ENCODE measurements at places on chromosomes 6 and 20. TPM values are rescaled to one million over a fixed set of nuclear protein-coding genes. Genes with fewer than 3 reads are reported as not detected.

The NEU1 gene
- 35.1 TPM for total RNA-seq

GRCh38 chr6:141969201-141969600 lies 163.5 kb upstream of the GJE1 start:
- no peak overlapping the region for H3K4me3 ChIP-seq
- H3K27ac ChIP-seq = no peak overlapping the region
- DNase-seq = no peak
- H3K27me3 ChIP-seq = no peaks in the 10 kb centered on the region

The FOXP4 gene
- 19.0 TPM for total RNA-seq

- H3K4me1 ChIP-seq = no peaks in the 10 kb centered on the region
- H3K27me3 ChIP-seq = no peaks in the 10 kb centered on the region
- no peak overlapping the region for H3K27ac ChIP-seq
- H3K36me3 ChIP-seq = peaks cover 66% of the 10 kb centered on the region
- DNase-seq = no peak
These were observed 46.4 kb upstream of the CDKAL1 start for GRCh38 chr6:20487669-20488375.

The FAXC gene
- 17.2 TPM for total RNA-seq

DNA sequence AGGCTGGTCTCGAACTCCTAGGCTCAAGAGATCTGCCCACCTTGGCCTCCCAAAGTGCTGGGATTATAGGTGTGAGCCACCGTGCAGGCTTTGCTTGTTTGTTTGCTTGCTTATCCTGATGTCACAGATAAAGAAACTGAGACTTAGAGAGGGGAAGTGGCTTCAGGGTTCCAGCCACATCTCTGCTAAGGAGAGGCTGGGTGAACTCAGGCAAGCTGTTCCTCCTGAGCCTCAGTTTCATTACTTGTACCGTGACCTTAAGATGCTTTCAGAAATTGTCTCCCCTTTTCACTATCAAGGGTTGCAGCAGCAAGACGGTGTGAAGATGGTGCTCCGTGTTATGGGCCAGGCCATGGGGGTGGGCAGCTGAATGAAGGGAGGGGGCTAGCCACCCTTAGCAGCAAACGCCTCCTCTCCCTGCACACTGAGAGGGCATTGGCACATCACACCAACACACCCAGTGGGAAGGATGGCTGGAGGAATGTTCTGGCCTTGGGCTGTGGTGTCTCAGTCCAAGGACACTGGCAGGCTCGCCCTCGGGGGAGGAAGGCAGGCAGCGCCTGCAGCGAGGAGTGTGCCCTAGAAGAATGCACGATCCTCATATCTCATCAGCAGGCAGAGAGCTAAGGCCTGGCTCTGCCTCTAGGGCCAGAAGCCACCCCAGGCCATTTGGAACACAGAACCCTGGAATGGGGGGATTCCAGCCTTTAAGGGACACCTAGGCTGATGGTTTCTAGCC lies 48.2 kb upstream of the TLDC2 start:
- DNase-seq = no peak
- H3K36me3 ChIP-seq = peaks cover 37% of the 10 kb centered on the region
- H3K4me1 ChIP-seq = no peaks in the 10 kb centered on the region
- H3K27me3 ChIP-seq = no peaks in the 10 kb centered on the region
- H3K4me3 ChIP-seq = no peak overlapping the region

The MCCD1 gene
- total RNA-seq = not detected

GRCh38 chr6:128368213-128368944 lies 152.0 kb downstream of the PTPRK start:
- no peak for DNase-seq
- no peak overlapping the region for H3K4me3 ChIP-seq
- H3K4me1 ChIP-seq = no peaks in the 10 kb centered on the region
- no peaks in the 10 kb centered on the region for H3K27me3 ChIP-seq

The DST gene
- total RNA-seq = 85.1 TPM

- DNase-seq = peak; percentile 62
- H3K36me3 ChIP-seq = no peaks in the 10 kb centered on the region
- no peaks in the 10 kb centered on the region for H3K4me1 ChIP-seq
- no peak overlapping the region for H3K27ac ChIP-seq
These were observed 134.0 kb upstream of the SNX9 start for GRCh38 chr6:157688960-157689599.

The RSPH9 gene
- total RNA-seq = 0.50 TPM

GRCh38 chr6:28659250-28659566 lies 133.5 kb downstream of the GPX5 start:
- no peaks in the 10 kb centered on the region for H3K27me3 ChIP-seq
- peak overlapping the region; percentile 87 for H3K4me3 ChIP-seq
- no peaks in the 10 kb centered on the region for H3K4me1 ChIP-seq

The KCNG1 gene
- total RNA-seq = 13.2 TPM

GRCh38 chr20:8860011-8860495 lies 208.8 kb upstream of the PLCB4 start:
- peaks cover 4% of the 10 kb centered on the region for H3K4me1 ChIP-seq
- H3K27ac ChIP-seq = no peak overlapping the region
- H3K36me3 ChIP-seq = peaks cover 8% of the 10 kb centered on the region
- no peak for DNase-seq
- no peaks in the 10 kb centered on the region for H3K27me3 ChIP-seq

- no peaks in the 10 kb centered on the region for H3K27me3 ChIP-seq
- no peak overlapping the region for H3K27ac ChIP-seq
- no peak overlapping the region for H3K4me3 ChIP-seq
- no peaks in the 10 kb centered on the region for H3K36me3 ChIP-seq
- DNase-seq = no peak
- H3K4me1 ChIP-seq = no peaks in the 10 kb centered on the region
These were observed 492.9 kb downstream of the PHF3 start for GRCh38 chr6:64128301-64129024.
